ENCODE measurements at places on chromosomes 16 and 17. TPM values are rescaled to one million over a fixed set of nuclear protein-coding genes. Genes with fewer than 3 reads are reported as not detected.

DNA sequence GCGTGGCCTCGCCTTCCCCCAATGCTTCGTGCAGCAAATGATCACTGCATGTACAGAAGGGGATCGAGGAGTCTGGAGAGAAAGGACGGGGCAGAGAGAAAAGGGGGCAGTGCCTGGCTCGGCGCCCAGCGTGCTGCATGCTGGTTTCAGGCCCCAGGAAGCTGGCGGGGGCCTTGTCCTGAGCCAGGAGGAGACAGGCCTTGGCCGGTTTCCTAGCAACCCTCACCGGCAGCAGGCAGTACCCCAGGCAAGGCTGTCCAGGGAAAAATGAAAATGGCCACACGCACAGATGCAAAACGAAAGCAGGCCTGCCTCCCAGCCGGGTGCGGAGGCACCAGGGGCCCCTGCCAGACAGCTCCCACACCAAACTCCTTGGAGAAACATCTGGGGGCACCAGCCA is 126.3 kb downstream of the ZFHX3 start:
- DNase-seq = no peak

Gene BCAS3
- 9.3 TPM for total RNA-seq

Gene RNU2-1
- total RNA-seq = not detected

GRCh38 chr16:87436225-87437172 is 44.4 kb downstream of the MAP1LC3B start:
- DNase-seq = no peak

Gene STX1B
- total RNA-seq = 0.37 TPM

DNA sequence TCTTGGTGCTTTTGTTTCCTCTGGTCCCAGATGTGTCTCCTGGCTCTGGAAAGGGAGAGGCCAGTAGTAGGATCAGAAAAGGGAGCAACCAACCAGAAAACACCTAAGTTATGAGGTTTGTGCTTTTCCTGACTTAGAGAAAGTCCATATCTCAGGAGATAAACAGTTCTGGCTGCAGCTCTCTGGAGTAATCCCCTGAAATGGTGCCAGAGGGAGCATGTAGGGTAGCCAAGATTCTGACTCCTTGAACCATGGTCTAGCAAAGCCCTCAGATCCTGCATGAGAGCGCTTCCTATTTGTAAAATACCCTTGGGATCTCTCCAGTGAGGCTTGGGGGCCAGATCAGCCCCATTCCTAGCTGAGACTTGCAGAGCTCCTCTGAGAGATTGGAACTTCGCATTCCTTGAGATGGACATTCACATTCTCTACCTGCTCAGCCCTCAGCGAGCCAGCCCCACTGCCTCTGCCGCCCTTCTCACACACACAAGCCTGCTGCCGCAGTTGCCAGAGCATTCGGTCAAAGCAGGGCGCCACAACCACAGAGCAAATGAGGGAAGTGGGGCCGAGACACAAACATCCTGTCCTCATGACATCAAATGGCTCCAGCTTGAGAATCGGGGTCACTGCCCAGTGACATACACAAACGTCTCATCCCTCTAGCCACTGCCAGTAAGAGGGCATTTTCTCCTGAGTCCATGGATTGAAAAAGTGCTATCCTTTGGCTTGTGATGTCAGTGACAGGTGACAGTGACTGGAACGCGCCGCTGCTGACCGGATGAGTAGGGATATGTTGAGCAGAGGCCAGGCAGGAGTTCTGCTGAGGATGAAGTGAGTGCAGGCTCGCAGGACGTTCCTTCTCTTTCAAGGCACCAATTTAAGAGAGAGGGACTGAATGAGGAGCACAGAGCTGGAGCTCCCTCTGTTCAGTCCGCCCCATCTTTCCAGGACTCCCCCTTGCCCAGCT is 5.0 kb downstream of the ABHD15 start:
- DNase-seq = no peak

Gene TLCD3A
- 32.8 TPM for total RNA-seq

DNA sequence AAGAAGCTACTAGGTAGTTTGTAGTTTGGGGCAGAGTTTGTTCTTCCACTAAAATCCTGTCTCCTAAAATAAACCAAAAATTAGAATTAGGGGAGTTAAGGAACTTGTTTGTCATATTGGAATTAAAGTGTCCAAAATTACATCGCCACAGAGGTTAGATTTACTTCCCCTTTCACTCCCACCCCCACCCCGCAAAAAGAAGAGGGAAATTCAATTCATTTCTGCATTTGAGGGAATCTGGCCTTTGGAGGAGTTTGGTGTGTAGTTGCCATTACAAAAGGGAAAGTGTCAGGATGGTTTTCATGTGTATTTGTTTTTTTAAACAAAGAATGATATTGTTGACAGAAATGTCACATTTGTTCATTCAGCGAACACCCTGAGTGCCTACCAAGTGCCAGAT is 5.8 kb downstream of the TMEM97 start:
- DNase-seq = no peak

DNA sequence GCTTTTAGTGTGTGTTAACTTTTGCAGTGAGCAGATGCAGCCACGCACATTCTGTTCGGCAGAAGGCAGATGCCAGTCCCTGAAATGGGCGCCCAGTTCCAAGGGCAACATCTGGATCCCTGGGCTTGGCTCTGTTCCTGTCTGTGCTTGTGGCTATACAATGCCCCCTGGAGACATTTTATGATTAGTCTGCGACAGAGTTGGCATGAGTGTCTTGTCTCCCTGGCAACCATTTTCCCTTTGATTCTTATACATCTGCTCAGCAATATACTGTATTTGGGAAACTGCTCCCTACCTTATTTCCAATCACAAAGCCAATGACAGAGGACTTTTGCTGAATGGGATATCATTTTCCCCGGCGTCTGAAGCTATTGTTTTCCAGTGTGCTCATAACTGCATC is 1629.5 kb upstream of the GOT2 start:
- no peak for DNase-seq

Gene NTN3
- total RNA-seq = 0.44 TPM

Gene ZFHX3
- total RNA-seq = 1.3 TPM

DNA sequence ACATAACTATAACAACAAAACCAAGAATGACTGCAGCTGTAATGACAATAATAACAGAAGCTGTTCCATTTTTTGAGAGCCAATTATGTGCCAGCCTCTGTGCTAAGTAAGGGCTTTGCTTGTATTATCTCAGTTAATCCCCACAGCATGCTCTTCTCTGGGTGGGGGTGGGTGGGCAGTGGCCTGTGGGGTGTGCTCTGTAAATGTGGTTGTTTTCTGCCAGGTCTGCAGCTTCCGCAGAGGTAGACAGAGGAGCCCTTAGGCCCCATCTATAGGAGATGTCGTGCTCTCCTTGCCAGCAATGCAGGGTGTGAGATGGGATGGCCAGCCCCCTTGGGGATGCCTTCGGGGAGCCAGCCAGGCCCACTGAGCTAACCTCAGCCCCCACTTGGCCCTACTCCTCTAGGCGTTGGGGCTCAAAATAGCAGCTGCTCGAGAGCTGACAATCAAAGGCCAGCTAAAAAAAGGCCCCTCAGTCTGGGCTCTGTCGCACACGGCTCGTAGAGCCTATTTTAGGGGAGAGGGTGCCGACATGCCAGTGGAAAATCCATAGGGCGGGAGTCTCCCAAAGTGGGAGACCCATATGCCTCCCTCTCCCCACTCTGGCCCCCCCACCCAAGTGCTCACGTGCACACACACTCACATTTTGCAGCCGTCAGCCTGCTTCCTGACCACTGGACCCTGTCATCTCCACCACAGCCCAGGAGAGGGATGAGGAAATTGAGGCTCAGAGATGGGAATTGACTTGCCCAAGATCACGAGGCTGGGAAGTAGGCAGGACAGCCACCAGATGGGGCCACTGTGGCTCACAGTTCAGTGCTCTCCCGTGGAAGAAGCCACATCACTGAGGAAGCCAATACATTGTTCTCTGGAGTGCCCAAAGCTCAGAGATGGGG is 15.8 kb downstream of the CDH16 start:
- no peak for DNase-seq

Gene CIBAR2
- not detected for total RNA-seq

- no peak for DNase-seq
Observed at GRCh38 chr17:8838551-8839095, 28.9 kb downstream of the PIK3R6 start.

Gene LRRC37A
- 0.89 TPM for total RNA-seq

Gene PCTP
- 13.4 TPM for total RNA-seq

- DNase-seq = no peak
Observed at GRCh38 chr17:76434870-76435269, 18.1 kb downstream of the UBE2O start.

Measured in M059J (cell line).